Stimulated activated effector memory CD8-positive, alpha-beta T cell treated with anti-CD3 and anti-CD28 coated beads, Interleukin-12 subunit alpha, Interleukin-12 subunit beta, amount 100 ng/mL, for 72 hours (primary cell): ENCODE measurements at places on chromosomes 3 and 15.
A peak's percentile ranks its signal among the peaks of the same experiment; 100 is the strongest.

DNA sequence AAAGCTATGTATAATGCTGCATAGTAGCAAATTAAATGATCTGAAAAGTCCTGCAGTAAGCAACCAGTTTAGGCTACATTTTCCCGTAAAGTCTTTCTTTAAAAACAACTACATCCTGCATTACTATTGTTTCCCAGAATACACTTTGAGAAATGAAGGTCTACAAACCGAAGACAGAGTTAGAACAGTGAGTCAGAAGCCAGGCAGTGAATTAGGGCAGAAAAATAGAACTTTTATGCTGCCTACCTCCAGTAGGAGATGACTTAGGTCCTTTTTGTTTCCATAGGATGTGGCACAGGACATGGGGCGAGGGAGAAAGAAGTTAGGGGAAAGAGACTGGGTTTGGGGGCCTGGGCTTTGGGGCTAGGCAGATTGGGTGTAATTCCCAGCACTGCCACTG, 127.3 kb downstream of the PPM1L start:
- DNase-seq = no peak

DNA sequence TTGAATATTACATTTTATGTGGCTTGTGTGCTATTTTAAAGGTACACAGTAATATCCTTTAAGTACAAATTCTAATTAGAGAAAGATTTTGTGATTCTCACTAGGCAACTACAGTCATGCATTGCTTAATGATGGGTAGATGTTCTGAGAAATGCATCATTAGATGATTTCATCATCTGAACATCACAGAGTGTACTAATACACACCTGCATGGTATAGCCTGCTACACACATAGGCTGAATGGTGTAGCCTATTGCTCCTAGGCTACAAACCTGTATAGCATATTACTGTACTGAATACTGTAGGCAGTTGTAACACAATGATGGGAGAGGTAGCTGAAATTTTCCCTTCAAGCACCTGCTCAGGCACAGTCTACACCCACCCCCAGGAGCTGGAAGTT, 217.4 kb upstream of the EOMES start:
- DNase-seq = no peak

GRCh38 chr3:192745150-192745549, 17.8 kb upstream of the FGF12 start:
- DNase-seq = no peak

- DNase-seq = no peak
Observed at GRCh38 chr3:52373676-52374075, 57.6 kb downstream of the DNAH1 start.

DNA sequence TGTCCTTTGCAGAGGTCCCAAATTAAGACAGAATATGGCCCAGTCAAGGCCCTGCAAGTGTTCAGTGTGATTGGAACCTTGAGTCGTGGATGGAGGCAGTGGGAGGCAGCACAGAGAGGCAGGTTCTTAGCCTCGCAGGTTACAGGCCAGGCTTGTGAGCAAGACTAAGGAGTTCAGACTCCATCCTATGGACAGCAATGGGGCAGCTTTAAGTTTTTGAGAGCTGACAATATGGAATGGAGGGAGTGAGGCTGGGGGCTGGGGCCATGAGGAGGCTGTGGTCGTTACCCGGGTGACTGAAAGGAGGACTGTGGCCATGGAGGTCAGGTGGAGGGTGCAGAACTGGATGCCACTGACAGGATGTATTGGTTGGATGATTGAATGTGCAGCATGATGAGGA, 74.1 kb upstream of the PRR23C start:
- peak; percentile 35 for DNase-seq

DNA sequence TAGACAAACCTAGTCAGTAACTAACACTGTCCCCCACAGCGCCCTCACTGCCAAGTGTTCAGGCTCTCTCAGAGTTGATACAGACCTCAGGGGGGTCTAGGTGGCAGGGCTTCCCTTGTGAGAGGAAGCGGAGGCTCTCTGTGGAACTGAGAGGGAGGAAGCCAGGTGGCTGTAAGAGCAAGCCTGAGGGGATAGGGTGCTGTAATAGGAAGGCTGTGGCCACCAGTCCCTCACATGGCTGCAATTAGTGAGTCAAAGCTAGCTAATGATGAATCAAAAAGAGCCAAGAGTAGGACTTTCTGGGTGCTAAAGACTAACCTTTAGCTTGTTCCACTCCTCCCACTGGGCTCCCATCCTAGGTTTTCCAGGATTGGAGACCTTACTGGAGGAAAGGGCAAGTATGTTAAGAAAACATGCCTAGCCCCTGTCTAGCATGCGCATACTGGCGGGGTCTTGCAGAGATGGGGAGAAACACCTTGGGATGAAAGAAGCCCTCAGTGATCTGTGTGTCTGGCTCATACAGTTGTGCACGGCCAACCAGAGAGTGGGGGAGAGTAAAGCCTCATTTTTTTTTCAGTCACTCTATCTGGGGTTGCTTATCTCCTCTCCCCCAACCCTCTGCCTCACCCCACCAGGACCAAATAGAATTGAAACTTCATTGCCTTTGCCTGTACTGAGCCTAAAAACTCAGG, 13.3 kb upstream of the SOX2 start:
- no peak for DNase-seq

DNA sequence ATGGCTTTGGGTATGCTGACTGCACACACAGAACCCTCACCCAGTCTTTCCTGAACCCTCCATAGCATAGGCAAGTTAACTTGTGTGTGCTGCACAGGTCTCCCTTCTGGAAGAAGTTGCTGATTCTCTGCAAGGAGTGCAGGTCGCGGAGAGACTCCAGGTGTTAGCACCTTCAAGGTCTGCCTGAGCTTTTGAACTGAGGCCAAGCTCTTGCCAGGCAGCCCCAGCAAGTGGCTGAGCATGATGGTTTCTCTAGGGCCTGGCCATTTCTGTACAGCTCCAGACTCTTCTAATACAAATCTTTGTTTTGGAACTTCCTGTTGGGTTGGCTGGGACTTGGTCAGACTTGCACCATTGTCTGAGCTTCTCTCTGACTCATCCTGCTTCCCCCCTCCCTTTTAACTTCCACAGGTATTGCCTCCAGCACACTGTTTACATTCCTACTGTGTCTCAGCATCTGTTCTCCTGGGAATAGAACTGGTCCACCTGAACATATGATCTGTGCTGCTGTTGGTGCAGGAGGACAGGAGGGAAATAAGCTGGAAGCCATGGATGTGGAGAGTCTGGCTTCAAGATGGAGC, 53.3 kb downstream of the KY start:
- no peak for DNase-seq

- DNase-seq = no peak
Observed at GRCh38 chr15:34679291-34679690, 75.5 kb downstream of the GJD2 start.

DNA sequence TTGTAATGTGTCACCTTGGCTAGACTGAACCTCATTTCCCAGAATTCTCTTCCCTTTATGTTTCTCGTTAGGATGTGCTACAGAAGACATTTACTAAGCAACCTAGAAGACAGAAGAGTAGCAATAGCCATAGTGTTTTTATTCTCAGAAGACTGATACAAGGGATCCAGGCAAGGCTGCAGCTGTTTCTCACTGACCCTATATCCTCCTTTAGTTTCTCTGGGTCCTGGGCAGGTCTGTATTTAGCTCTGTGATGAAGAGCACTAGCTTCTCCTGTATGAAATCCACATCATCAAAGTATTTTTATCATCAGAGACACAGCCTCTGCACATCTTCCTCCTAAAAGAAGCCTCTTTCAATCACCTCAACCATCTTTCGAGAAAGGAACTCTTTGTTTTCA, 72.5 kb downstream of the SUMF1 start:
- no peak for DNase-seq

- DNase-seq = no peak
Observed at GRCh38 chr15:25406261-25406660, 32.6 kb downstream of the UBE3A start.

GRCh38 chr15:94503293-94503692, 271.9 kb downstream of the MCTP2 start:
- DNase-seq = no peak

DNA sequence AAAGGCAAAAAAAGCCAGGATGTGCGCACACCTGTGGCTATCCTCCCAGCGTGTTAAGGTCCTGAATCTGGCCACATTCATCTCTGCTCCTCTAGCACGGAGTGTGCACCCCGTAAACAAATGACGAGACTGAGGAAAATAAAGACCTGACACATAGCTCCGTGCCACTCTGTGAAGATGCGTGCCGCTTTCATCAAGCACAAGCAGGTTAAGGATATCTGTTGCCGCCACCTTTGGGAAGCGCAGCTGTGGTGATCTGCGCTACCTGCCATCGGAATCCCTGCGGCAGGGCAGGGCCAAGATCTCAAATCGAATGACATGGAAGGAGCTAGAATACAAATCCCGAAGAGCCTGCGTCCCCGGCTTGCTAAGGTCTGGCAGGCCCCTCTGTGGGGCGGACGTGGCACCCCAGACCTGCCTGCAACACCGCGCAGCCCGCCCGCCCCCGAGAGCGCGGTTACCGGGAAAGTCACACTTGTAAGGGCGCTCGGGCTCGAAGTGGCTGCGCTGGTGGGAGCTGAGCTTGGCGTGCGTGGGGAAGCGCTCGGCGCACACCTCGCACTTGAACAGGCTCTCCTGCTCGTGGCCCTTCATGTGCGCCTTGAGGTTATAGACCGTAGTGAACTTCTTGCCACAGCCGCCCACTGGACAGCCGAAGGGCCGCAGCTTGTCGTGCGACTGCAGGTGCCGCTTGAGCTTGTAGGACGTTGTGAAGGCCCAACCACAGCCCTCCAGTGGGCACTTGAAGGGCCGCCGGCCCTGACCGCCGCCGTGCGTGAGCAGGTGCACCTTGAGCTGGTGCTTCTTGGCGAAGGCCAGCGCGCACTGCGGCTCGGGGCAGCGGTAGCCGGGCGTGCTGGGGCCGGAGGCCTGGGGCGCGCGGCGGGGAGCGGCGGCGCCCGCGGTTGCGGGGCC, 936 bp downstream of the ZXDC start:
- peak; percentile 23 for DNase-seq
